Epithelial cell of esophagus (primary cell): ENCODE measurements at places on chromosomes 2 and 18.

DNA sequence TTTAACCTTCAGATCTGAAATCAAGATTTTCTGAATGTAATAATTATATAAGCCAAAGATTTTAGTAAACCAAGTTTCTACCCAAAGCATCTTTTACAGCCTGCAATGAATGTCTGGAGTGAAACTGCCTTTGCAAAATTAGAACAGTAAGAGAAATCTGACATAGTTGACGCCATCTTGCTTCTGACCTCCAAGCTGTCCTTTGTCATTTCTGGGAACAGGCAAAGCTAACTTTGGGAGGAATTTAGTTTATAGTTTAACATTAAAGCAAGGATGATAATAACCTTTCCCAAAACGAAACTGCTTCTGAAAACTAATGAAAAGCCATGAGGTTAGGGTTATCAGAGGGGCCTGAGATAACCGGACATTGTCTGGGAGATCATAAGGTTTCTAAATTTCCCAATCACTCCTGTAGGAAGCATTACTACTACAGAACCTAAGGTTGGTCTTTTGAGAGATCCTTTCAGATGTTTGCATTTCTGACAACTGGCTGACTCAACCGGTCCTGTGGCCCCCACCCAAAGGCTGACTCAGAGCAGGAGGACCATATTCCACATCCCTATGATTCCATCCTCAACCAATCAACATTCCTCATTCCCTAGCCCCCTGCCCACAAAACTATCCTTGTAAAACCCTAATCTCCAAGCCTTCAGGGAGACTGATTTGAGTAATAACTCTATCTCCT is 124.5 kb downstream of the TMEM131 start:
- peak; percentile 83 for DNase-seq

DNA sequence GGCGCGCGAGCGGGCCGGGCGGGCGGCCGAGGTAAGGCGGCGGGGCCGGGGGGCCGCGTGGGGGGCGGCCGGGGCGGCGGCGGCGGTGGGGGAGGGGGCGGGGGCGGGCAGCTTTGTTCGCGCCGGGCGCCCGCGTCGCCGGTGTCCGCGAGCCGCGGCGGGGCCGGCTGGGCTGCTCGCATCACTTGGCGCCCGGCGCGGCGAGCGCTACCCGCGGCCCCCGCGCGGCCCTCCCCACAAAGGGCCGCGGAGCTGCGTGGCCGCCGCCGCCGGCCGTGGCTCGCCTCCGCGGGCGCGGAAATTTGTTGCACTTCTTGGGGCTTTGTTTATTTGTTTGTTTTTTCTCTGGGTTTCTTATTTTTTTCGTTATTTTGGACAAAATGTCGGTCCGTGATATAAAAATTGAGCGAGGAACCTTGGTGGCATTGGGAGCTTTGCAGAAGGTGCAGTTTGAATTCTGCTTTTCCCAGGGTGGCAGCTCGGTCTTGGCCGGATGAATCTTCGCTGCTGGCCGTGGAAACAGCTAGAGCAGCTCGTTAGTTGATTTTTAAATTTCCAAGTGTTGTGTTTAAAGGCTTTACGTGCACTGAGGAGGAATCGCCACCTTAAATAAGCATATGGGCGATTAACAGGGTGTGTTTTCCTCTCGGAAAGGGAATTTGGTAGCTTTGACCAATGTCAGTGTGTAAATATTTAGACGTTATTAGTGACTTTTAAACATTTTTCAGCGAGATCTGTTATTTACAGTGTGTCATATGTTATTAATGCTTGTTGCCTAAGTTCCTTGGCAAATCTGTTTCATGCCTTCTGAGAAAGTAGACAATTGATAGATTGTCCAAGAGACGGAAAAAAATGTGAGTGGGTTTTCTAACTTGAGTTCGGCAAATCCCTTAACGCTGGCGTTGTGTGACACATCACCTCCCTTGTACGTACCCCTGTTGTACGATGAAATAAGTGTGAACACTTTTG is 822 bp downstream of the UBE2E3 start:
- DNase-seq, result peak; percentile 38

GRCh38 chr2:61013382-61013781 is 4.1 kb upstream of the PEX13 start:
- no peak for DNase-seq

- no peak for DNase-seq
Observed at GRCh38 chr2:13504808-13505207, 788.1 kb downstream of the TRIB2 start.

GRCh38 chr2:203155406-203155805 is 83.4 kb upstream of the CYP20A1 start:
- no peak for DNase-seq

- DNase-seq, result no peak
Observed at GRCh38 chr2:119197529-119198239, 25.9 kb upstream of the STEAP3 start.

- no peak for DNase-seq
Observed at GRCh38 chr2:128332091-128332634, 13.5 kb upstream of the HS6ST1 start.

DNA sequence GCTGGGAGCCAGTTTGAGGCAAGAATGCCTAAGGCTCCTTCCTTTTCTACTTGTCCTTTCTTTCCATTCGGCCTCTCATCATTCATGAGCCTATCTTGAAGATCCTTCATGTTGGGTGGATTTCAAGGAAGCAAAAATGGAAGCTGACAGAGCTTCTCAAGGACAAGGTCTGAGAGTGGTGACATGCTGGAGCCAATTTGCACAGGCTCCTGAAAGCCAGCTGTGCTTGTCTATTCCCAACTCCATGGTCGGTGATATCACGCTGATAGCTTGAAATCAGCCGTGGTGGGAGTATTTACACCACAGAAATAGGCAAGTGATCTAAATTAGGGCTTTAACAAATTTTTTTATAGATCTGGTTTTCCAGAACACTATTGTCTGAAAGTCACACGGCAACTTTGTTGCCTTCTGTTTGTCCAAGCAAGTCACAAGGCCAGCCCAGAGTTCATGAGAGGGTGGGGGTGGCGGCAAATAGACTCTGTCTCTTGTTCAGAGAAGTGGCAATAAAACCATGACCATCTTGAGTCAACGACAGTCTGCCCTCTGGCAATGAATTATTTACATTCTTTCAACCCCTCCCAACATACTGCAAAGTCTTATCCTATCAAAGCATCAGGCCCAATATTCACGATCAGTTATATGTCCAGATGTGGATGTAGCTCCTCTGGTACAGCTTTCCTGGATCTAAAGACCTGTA is 49.9 kb upstream of the SLC35F5 start:
- peak; percentile 15 for DNase-seq

DNA sequence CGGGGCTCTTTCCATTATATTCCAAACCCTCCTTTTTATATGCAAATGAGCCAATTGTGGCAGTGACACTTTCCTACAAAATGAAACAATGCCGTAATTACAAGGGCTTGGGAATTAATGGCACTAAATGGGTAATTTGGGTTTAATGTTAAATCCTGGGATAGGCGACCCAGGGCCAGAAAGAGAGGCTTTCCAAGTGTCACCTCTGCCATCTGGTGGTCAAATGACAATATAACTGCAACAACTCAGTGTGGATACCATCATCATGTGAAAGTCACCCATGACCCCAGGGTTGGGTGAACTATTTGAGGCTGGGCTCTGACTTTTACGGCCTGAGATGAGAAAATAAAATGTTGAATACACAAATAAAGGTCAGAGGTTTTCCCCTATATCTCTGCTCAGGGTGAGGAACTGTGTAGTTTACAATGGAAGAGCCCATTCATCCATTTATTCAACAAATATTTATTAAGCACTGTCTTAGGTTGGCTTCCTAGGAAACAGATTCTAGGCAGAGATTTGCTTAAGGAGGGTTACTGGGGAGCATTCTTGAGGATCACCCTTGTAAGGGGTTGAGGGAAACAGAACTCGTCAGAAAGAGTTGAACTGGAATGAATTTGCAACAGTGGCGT is 13.6 kb upstream of the THADA start:
- DNase-seq, result peak; percentile 62

- peak; percentile 66 for DNase-seq
Observed at GRCh38 chr2:192286093-192286701, 91.5 kb upstream of the TMEFF2 start.

- no peak for DNase-seq
Observed at GRCh38 chr18:32875625-32876024, 102.8 kb upstream of the KLHL14 start.

DNA sequence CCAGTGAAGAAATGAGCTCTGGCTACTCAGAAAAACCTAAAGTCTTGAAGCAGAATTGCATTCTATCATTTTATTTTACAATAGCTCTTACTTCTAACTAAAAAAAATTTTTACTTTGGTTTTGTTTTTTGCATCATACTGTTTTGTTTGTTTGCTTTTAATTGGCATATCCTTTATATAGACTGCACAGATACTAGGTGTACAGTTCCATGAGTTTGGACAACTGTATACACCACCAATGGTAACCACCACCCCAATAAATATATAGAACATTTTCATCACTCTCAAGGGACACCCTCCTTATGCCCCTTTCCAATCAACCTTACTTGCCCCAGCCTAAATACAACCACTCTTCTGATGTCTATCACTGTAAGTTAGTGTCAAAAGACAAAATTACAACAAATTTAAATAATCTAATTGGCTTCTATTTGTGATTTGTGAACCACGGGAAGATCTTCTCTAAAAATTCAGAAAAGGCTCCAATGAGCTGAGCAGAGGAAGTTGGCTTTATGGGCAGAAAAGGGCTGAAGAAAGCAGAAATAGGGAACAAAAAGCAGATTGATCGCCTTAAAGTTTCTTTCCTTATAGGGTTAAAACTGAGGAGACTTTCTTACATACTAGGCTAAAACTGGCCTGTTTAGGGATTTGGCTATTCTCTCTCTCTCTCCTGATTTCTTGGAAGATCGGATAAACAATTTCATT is 22.2 kb upstream of the SOS1 start:
- no peak for DNase-seq

GRCh38 chr2:230643576-230644291 is 68.9 kb upstream of the CAB39 start:
- no peak for DNase-seq

DNA sequence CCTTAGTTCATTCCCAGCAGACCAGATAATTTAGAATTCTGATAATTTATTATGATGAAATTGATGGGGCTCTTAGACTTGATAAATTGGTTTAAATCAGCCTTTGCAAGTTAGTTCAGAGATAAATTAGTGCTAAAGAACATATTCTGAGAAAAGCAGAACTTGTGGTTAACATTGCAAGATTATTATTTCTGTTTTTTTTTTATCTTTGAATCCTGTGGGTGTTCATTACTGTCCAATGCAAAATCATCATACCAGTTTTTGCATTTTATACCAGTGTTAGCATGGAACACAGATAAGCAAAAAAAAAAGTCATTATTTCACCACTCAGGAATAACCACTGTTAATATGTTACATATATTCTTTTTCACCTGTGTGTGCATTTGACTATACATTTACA is 9.1 kb downstream of the SEPTIN2 start:
- no peak for DNase-seq

GRCh38 chr2:10260130-10260529 is 42.6 kb upstream of the HPCAL1 start:
- no peak for DNase-seq

DNA sequence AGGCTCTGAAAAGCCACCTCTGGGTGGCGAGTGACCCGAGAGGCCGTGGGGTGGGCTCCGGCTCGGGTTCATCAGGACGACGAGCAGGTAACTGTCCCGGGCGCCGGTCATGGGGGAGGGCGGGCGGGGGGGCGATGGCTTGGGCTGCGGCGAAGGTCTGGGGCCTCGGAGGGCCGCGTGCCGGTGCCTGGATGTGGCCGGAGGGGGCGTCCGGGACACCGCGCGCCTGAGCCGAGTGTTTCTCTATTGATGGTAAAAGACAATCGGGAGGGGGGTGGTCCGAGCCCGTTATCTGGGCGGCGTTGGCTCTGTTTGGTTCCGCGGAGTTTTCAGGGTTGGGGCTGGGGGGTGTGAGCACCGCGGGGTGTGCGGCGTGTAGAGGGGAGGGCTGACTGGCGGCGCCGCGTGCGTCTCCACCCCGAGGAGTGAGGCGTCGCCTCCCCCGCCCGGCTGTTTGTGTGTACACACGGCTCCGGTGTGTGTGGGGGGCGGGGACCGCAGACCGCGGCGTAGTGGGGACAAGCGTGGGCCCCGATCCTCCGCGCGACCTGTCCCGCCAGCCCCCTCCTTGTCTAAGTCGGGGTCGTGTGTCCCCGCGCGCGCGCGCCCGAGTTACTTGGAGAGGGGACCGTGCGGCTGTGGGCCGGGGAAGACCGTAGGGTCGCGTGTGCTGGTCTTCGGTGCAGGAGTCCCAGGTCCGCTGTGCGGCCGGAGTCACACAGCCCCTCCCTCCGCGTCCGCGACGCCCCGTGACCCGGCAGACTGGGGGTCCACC is 1.6 kb downstream of the CTIF start:
- DNase-seq, result peak; percentile 79

GRCh38 chr2:98805412-98806171 is 74.7 kb upstream of the MGAT4A start:
- peak; percentile 92 for DNase-seq

DNA sequence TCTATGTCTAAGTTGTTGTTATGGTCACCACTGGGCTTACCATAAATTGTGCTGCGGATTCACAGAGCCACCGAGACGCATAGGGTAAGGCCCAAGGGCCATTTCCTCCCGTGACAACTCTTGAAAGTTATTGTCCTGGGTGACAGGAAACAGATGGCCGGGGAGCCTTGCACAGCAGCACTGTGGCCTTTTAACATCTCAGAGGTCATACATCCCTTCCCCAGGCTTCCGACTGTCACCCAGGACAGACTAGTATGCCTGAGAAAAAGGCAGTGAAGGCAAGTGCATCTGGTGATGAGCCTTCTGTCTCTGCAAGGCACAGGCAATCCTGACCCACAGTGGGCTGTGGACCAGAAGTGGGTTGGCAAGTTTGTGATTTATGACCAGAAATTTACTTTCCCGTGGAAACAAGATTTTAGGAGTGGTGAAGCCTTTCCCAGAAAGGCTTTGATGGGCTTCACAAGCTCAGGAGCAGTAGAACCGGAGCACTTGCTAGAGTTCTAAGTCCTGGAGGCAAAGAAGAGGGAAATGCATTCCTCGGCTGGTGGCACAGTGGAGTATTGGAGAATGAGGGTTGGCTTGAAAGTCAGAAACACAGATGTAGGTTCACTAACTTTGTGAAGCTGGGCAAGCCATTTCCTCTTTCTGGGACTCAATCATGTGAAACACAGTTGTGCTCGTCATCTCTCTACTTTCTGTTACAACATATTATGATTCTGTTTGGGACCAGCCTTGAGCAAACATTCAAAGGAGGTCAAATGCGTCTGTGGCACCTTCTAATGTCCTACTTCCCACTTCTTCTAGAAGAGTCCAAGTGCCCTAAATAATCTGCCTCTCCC is 2.0 kb upstream of the CAPN14 start:
- DNase-seq, result peak; percentile 33

DNA sequence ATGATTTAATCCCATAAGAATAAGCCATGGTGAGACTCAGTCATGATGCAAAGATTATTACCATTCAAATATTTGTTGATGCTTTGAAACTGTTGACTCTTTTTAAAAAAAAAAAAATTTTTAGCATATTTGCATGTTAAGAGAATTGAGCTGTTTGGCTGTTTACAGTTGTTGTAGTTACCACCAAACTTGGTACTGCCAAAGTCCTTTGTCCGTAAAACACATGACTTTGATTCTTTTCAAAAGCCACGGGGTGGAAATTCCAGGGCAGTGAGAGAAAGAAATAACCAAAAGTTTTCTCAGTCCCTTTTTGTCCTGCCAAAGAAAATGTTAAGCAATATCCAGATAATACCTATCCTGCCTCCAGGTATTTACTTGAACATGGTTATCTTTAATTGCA is 474.8 kb downstream of the METTL4 start:
- DNase-seq, result peak; percentile 14

- no peak for DNase-seq
Observed at GRCh38 chr2:45913539-45913938, 262.1 kb downstream of the PRKCE start.

- DNase-seq, result peak; percentile 13
Observed at GRCh38 chr2:194545978-194546377, 1111.0 kb upstream of the SLC39A10 start.
